ENCODE measurements at places on chromosomes 11 and 22.

DNA sequence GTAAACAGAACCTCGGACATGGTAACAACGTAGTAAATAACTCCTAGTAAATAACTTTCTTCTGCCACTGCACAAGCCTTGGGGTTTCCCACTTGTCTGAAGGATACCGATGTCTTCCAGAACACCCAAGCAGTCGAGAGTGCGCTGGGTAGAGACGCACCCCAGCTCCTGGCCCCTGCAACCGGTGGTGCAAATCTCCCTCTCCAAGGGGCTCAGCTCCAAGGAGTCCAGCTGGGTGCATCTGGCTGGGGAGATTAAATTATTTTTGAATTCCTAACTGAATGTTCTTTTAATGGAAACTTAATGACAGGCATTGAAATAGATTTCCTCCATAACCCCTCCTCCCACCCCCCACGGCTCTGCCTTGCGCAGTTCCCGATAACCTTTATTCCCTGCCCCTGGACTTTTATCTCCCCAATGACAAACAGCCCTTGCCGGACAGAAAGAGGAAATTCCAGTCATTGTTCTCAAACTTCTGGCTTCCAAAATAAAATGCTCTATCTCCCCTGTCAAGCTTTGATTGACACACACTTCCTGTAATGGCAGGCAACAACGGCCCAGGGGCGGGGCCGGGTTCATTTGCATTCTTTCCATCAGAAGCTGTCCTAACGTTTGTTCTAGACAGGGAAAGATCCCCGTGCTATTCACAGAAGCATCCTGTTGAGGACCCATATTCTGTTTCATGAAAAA lies 31.2 kb downstream of the KCNJ1 start:
- no peak for DNase-seq

DNA sequence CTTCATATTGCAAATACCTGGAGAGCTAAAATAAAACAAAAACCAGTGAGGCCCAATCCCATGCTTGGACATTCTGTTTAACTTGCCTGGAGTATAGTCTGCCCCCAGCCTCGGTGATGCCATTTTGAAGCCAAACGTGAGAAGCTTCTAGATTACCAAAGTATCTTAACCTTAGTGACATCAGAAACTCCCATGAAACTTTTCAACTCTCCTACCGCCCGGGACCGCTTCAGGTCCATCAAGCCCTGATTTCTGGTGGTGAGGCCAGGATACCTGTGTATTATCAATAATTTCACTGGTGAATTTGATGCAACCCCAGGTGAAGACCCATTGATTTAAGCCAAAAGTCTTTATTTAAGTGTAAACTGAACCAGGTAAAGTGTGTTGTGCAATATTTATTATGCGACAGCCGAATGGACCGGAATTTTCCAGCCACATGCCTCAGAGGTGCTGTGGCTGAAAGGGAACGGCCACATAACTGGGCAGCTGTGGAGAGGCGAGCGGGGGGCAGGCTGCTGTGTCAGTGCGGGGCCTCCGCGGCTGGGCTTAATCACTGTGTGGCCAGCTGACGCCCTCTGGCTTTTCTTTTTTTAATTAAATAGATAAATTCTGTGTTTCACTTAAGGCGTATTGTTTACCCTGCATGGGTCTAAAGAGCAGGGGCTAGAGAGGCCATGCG lies 385.5 kb upstream of the B3GAT1 start:
- DNase-seq, result no peak

- no peak for DNase-seq
Measured at GRCh38 chr11:41665441-41666360, 206.2 kb upstream of the LRRC4C start.

DNA sequence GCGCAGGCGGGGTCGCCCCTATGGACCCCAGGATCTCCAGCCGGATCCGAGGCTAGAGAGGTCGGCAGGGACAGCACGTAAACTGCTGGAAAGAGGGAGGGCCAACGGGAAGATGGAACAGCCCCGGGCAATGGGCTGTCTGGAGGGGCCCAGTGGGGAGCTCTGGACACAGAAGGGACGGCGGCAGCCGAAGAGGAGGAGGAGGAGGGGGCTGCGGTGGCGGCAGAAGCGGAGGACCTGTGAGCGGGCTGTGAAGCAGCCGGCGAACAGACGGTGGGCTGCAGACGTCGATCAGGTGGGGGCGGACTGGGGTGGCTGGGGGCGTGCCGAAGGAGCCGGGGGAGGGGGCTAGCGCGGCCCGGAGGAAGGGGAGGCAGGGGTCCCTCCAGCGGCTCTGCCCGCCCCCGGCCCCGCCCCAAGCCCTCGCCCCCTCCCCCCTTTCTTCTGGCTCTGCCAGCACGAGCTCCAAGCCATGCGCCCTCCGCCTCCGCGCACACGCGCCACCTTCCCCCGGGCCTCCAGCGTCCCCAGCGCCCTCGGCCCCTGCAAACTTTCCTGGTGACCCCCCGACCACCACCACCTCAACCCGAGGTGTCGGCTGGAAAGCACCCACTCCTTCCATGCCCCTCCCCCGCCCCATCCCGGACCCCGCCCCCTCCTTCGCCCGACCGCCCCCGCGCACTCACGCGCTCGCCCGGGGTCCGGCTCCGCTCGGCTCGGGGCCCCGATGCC lies 432 bp downstream of the TNKS1BP1 start:
- DNase-seq, result peak; percentile 43

DNA sequence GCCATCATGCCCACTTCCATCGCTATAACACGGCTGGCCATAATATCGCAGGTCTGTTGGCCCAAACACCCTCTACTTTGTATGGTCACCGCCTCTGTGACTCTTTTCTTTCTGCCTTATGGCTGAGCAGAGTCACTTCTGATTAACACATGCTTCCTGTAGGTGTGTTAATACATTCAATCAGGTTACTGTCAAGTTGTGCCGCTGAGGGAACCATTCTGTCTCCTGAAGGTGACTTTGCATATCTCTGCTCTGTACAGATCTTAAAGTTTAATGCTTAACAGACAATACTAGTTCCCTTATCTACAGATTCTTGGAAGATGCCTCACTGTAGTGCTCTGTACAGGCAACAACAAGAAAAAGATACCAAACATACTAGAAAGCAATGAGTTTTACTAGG lies 393.1 kb downstream of the CADM1 start:
- DNase-seq, result no peak

DNA sequence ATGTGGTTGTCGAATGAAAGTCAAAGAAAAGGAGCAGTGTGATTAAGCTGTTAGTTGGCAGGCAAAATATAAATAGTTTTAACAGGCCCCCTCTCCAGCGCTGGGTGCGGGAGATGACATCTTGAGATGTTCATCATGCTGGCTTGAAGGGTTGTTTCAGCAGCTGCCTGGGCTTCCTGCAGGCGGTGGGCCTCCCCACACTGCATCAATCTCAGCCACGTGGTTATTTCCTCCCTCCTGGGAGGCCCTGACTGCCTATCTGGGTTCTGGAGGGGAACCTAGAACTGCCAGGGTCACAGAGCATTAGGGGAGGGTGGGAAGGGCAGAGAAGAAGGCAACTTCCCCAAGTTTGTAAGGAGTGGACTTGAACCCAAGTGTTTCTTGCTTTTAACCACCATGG lies 173.3 kb upstream of the SYT13 start:
- no peak for DNase-seq

DNA sequence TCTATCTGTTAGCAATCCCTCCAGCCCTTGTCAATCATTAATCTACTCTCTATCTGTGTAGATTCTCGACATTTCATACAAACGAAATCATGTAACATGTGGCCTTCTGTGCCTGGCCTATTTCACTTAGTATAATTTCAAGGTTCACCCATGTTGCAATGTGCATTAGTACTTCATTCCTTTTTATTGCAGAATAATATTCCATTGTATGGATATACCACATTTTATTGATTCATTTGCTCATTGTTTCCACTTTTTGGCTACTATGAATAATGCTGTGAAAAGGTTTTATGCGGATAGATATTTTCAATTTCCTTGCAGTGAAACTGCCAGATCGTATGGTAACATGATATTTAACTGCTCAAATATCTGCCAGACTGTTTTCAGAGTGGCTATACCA lies 100.1 kb downstream of the MIAT start:
- DNase-seq, result no peak

- DNase-seq, result no peak
Measured at GRCh38 chr22:22976033-22976922, 88.7 kb downstream of the IGLL5 start.

GRCh38 chr11:66013762-66014100 lies 1.9 kb downstream of the CST6 start:
- DNase-seq, result no peak

DNA sequence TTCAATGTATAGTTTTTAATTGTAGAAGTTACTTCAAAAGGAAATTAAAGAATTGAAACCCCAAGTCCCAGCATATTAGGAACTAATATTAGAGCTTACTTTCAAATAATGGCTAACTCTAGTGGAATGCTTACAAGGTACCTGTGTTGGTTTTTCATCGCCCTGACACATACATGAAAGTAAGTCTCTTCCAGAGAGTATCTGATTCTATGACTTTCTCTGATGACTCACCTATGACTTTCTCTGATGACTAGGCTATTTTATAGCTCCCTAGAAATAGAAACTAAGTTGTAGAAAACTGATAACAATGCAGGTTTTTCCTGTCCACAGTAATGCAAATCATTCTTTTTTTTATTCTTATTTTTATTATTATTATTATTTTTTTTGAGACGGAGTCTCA lies 33.6 kb upstream of the MMP7 start:
- DNase-seq, result no peak

DNA sequence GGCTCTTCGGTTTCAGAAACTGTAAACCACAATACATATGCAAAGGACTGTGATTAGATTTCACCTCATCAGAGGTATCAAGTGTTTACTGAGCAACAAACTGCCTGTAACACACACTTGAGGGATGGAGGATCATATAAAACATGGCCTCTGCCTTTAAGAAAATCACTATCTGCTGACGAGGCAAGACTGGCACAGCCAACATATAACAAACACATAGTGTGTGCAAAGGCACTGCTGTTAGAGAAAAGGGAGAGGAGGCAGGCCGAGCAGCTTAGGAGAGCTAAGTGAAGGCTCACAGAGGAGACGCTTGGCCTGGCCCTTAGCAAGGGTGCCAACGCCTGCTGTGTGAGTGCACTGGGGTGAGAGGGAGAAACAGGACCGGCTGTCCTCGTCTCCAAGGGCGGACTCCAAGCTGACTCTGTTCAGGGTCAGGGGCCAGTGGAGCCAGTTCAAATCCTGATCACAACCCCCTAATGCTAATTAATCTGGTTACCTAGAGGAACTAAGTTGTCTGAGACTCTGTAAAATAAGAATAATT lies 48.2 kb downstream of the LRFN4 start:
- no peak for DNase-seq

GRCh38 chr11:59551659-59552521 lies 40.6 kb downstream of the OR4D9 start:
- DNase-seq, result peak; percentile 79

GRCh38 chr22:44546686-44547310 lies 48.8 kb upstream of the RTL6 start:
- no peak for DNase-seq

GRCh38 chr22:20843501-20843900 lies 15.1 kb downstream of the PI4KA start:
- DNase-seq, result no peak

GRCh38 chr11:121613724-121614123 lies 161.0 kb upstream of the SORL1-AS1 start:
- no peak for DNase-seq
